ENCODE measurements at places on chromosomes 6 and 20. TPM values are rescaled to one million over a fixed set of nuclear protein-coding genes. Genes with fewer than 3 reads are reported as not detected.

- no peak overlapping the region for H3K4me3 ChIP-seq
- no peaks in the 10 kb centered on the region for H3K36me3 ChIP-seq
- no peak for DNase-seq
- H3K27ac ChIP-seq: no peak overlapping the region
- peaks cover 38% of the 10 kb centered on the region for H3K4me1 ChIP-seq
Measured at GRCh38 chr6:14383393-14384174, 266.0 kb downstream of the CD83 start.

DNA sequence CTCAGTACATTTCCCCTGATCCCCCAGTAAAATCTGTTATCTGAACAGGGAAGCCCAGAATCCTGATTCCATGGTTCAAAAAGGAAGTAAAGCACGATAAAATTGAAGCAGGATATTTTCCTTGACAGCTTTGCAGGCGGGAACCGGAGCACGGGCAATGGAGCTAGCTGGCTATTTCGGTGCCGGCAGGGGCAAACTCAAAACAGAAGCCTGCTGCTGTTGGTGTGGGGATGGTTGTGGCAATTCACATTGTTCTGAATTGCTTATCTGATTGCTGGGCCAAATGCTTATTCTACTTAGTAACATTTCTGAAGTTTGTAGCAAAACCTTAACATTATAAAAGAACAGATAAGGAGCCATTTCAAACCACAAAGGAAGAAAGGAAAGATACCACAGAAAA is 172.4 kb downstream of the MMS22L start:
- H3K36me3 ChIP-seq: no peaks in the 10 kb centered on the region
- H3K27me3 ChIP-seq: no peaks in the 10 kb centered on the region
- H3K4me1 ChIP-seq: no peaks in the 10 kb centered on the region
- no peak overlapping the region for H3K4me3 ChIP-seq

GRCh38 chr6:140871911-140872310 is 1260.8 kb upstream of the GJE1 start:
- DNase-seq: no peak
- no peak overlapping the region for H3K27ac ChIP-seq
- H3K27me3 ChIP-seq: no peaks in the 10 kb centered on the region
- no peak overlapping the region for H3K4me3 ChIP-seq
- no peaks in the 10 kb centered on the region for H3K4me1 ChIP-seq

GRCh38 chr6:30676660-30677285 is 4.0 kb upstream of the DHX16 start:
- no peak overlapping the region for H3K27ac ChIP-seq
- no peaks in the 10 kb centered on the region for H3K27me3 ChIP-seq
- DNase-seq: no peak

- no peak overlapping the region for H3K27ac ChIP-seq
- DNase-seq: no peak
- no peaks in the 10 kb centered on the region for H3K27me3 ChIP-seq
- H3K36me3 ChIP-seq: peaks cover 13% of the 10 kb centered on the region
Measured at GRCh38 chr20:49034070-49034732, 11.9 kb upstream of the CSE1L start.

- H3K27me3 ChIP-seq: no peaks in the 10 kb centered on the region
- no peak overlapping the region for H3K4me3 ChIP-seq
- no peak for DNase-seq
- H3K36me3 ChIP-seq: no peaks in the 10 kb centered on the region
Measured at GRCh38 chr6:74409447-74409846, 713.4 kb downstream of the CD109 start.

DNA sequence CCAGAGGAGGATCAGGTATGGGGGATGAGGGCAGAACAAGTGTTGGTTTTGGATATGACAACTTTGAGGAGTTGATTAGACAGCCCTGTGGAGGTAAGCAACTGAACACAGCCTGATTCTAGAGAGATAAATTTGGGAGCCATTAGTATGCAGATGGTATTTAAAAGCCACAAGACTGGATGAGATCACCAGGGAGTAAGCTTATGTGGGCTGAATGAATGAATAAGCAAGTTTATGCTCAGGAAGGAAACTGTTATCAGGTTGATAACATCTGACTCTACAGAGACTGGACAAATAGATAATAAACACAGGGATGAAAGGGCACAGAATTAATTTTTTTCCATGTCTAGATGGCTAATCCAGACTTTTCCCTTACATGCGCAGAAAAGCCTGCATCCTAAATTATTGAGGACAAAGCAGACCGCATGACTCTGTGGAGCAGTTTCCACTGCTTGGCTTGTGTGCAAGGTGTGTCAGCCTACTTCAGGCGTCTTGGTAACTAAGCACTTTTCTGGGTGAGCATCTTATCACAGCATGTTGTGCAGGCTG is 150.6 kb downstream of the GJA10 start:
- no peak overlapping the region for H3K27ac ChIP-seq
- H3K4me3 ChIP-seq: no peak overlapping the region
- H3K27me3 ChIP-seq: no peaks in the 10 kb centered on the region
- H3K36me3 ChIP-seq: no peaks in the 10 kb centered on the region

- no peaks in the 10 kb centered on the region for H3K36me3 ChIP-seq
- H3K27ac ChIP-seq: no peak overlapping the region
Measured at GRCh38 chr20:18831830-18832499, 18.4 kb downstream of the SCP2D1 start.

GRCh38 chr6:167682125-167682524 is 144.6 kb upstream of the AFDN start:
- H3K36me3 ChIP-seq: no peaks in the 10 kb centered on the region
- no peaks in the 10 kb centered on the region for H3K27me3 ChIP-seq
- no peak for DNase-seq
- peaks cover 18% of the 10 kb centered on the region for H3K4me1 ChIP-seq
- no peak overlapping the region for H3K4me3 ChIP-seq

- H3K4me3 ChIP-seq: no peak overlapping the region
- no peak overlapping the region for H3K27ac ChIP-seq
- no peaks in the 10 kb centered on the region for H3K27me3 ChIP-seq
- no peaks in the 10 kb centered on the region for H3K4me1 ChIP-seq
Measured at GRCh38 chr6:131861381-131861780, 53.6 kb downstream of the ENPP1 start.

DNA sequence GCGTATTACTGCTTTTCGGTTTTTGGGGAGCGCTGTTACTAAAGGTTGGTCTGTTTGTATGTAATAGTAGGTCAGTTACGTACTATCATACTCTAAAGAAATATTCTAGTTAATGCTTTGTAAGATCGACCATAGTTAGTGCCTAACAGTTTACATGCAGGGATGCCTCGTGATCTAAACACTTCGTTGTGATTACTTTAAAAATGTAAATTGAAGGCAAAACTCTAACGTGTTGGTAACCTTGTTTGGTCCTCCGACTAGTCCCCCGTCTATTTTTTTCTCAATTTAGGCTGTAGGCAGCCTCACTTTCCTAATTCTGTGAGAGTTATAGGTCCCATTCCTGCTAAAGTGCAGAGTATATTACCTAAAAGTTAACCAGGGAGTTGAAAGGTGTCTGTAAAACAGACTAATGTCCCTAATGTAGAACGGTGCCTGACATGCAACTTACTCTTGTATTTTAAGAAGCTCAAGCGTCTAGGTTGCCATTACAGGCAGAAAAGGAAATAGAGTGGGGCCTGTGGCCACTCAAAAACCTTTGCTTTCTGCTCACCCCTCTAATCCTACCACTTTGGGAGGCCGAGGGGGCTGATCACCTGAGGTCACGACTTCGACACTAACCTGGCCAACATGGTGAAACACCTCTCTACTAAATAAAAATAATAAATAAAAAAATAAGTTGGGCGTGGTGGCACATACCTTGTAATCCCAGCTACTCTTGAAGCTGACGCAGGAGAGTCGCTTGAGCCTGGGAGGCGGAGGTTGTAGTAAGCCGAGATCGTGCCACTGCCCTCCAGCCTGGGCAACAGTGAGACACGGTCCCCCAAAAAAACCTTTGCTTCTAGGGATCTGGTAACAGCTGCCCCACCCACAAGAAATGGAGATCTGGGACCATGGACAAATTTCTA is 37.8 kb downstream of the HFE start:
- H3K4me1 ChIP-seq: peaks cover 5% of the 10 kb centered on the region
- H3K27ac ChIP-seq: peak overlapping the region; percentile 93
- no peak for DNase-seq
- H3K36me3 ChIP-seq: peaks cover 9% of the 10 kb centered on the region
- peak overlapping the region; percentile 98 for H3K4me3 ChIP-seq
- H3K27me3 ChIP-seq: no peaks in the 10 kb centered on the region

DNA sequence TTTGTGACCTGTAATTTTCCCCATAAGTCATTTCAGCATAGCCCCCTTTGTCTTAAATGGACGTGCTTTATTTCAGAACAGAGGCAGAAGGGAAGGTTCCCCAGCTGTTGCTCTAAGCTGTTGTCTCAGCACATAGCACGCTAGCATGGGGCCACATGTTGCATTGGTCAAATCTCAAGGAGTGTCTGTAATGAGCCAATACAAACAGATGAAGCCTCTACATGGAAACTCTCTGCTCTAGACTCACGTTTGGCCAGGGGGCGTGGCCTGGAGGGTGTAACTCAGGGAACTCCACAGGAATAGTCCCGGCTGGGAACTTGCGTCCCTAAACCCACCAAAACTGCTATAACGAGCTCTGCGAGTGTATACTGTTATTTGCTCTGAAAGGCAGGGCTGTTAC is 35.2 kb upstream of the SLC22A2 start:
- H3K36me3 ChIP-seq: no peaks in the 10 kb centered on the region
- no peak for DNase-seq
- H3K27ac ChIP-seq: no peak overlapping the region
- H3K27me3 ChIP-seq: no peaks in the 10 kb centered on the region
- H3K4me3 ChIP-seq: no peak overlapping the region
- no peaks in the 10 kb centered on the region for H3K4me1 ChIP-seq

DNA sequence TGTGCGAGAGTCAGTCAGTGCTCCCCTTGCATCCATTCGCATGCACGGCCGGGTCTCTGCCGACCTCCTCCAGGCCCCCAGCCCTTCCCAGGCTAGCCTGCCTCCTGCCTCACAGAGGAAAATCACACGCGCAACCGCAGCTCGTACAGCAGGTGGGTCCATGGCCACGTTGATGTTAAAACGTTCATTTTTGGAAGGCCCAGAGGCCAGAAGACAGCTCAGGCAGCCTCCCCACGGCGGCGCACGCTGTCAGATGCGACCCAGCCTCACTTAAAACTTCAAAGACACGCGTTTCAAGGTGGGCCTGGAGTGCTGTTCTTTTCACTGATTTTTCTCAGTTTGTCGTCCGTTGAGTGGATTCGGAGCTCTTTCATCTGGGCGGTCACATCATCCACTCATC is 276.5 kb downstream of the SMOC2 start:
- no peaks in the 10 kb centered on the region for H3K4me1 ChIP-seq
- H3K36me3 ChIP-seq: no peaks in the 10 kb centered on the region
- H3K27ac ChIP-seq: no peak overlapping the region
- no peak for DNase-seq

- no peak for DNase-seq
- H3K27ac ChIP-seq: no peak overlapping the region
- H3K4me1 ChIP-seq: no peaks in the 10 kb centered on the region
- H3K36me3 ChIP-seq: no peaks in the 10 kb centered on the region
- H3K27me3 ChIP-seq: no peaks in the 10 kb centered on the region
Measured at GRCh38 chr6:53765270-53765669, 29.5 kb upstream of the LRRC1 start.

DNA sequence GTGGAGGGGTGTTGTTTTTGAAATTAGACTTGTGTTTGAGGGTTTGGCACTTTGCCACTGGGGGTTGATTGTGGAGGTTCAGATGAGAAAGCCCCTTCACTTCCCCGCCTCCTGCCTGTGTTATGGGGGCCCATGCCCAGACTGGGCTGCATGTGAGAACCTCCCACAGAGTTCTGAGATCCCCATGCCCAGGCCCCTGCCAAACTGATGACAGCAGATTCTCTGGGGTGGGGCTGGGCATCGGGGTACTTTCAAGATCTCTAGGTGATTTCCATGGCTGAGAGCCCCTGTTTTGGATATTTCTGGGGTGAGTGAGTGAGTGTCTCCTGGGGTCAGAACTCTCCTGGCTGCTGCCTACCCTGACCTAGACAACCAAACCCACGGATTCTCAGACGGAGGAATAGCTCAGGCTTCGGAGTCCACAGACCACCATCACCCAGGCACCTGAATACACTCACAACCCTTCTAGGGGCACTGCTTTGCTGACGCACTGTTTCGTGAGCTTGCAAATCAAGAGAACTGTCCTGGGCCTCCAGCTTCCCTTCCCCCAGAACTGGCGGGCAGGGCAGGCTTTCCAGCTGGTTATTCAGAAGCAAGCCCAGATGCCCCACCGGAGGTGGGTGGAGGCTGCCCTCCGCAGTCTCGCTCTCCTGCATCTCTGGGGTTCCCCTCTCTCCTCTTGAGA is 6.3 kb downstream of the BCAS1 start:
- H3K27me3 ChIP-seq: no peaks in the 10 kb centered on the region
- H3K4me3 ChIP-seq: no peak overlapping the region
- peaks cover 1% of the 10 kb centered on the region for H3K4me1 ChIP-seq
- H3K27ac ChIP-seq: no peak overlapping the region
- DNase-seq: no peak

GRCh38 chr6:89984926-89985750 is 90.9 kb downstream of the GJA10 start:
- no peaks in the 10 kb centered on the region for H3K27me3 ChIP-seq
- H3K4me1 ChIP-seq: no peaks in the 10 kb centered on the region
- DNase-seq: no peak
- H3K27ac ChIP-seq: no peak overlapping the region
- no peaks in the 10 kb centered on the region for H3K36me3 ChIP-seq
- H3K4me3 ChIP-seq: no peak overlapping the region

DNA sequence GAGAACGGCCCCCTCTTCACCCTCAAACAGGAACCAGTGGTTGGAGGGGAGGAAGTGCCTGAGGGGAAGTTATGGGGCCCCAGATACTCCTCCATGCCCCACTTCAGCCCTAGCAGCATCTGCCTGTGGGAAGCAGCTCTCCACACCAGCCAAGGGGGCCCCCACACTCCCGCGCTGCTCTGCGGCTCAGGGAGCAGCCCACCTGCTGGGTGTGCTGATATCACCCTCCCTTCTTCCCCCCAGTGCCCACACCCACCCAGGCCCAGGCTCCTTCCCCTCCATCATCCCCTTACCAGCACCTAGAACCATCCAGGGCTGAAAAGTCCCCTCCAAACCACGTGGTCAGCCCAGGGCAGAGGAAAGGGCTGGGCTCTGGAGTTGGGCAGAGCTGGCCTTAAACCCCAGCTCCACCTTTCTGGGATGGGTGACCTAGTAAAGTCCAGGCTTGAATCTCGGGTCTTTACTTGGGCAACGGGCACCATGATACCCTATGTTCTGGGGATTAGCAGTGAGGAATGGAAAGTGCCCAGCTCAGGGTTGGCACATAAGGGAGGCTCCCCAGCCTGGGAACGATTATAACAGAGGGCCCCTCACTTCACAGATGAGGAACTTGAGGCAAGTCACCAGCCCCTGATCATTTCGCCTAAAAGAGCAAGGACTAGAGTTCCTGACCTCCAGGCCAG is 663 bp downstream of the LST1 start:
- no peak overlapping the region for H3K4me3 ChIP-seq
- H3K36me3 ChIP-seq: no peaks in the 10 kb centered on the region
- no peak overlapping the region for H3K27ac ChIP-seq
- H3K4me1 ChIP-seq: no peaks in the 10 kb centered on the region

DNA sequence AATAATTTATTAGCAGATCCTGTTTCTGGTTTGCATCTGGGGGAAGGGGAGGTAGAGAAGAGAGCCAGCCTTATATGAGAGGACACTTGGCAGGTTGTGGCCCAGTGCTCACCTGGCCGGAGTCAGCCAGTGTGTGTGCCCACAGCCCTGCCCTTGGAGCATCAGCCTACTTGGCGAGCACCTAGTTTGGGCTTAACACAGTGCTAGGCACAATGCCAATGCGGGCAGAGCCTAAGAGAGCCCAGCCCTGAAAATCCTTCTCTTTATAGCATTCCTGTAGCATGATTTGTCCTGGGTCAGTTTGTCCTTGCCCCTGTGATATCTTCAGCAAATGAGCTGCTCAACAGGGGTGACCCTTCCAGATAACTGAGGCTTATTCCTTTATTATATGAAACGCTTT is 73.0 kb downstream of the SLX4IP start:
- H3K27me3 ChIP-seq: no peaks in the 10 kb centered on the region
- no peak overlapping the region for H3K27ac ChIP-seq
- no peaks in the 10 kb centered on the region for H3K36me3 ChIP-seq
- peaks cover 3% of the 10 kb centered on the region for H3K4me1 ChIP-seq

Gene APOM
- 3.4 TPM for total RNA-seq

Gene OVOL2
- total RNA-seq: 11.4 TPM

Gene BHLHE23
- 0.38 TPM for total RNA-seq

All from H1 (cell line).